ENCODE measurements at places on chromosomes 5 and 9.

GRCh38 chr9:94948567-94949235, 222.2 kb downstream of the AOPEP start:
- no peak for DNase-seq

GRCh38 chr5:115557667-115558387, 13.3 kb upstream of the FEM1C start:
- no peak for DNase-seq

- peak; percentile 84 for DNase-seq
Measured at GRCh38 chr5:17203329-17204132, 13.9 kb upstream of the BASP1 start.

DNA sequence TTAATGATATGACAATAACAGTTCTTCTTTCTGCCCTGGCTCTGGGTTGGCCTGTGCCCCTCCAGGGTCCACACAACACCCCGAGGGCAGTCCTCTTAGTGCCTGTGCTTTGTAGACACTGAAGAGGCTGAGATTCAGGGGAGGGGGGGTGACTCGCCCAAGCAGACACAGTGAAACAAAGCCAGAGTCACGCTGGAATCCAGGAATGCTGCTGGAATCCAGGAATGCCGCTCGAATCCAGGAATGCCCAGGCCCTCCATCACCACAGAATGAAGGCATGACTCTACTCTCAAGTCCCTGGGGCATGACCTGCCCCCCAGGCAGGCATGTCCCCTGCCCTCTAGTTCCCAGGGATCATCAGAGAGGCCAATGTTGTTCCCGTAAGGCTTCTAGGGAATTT, 73.1 kb downstream of the LRSAM1 start:
- DNase-seq, result no peak

DNA sequence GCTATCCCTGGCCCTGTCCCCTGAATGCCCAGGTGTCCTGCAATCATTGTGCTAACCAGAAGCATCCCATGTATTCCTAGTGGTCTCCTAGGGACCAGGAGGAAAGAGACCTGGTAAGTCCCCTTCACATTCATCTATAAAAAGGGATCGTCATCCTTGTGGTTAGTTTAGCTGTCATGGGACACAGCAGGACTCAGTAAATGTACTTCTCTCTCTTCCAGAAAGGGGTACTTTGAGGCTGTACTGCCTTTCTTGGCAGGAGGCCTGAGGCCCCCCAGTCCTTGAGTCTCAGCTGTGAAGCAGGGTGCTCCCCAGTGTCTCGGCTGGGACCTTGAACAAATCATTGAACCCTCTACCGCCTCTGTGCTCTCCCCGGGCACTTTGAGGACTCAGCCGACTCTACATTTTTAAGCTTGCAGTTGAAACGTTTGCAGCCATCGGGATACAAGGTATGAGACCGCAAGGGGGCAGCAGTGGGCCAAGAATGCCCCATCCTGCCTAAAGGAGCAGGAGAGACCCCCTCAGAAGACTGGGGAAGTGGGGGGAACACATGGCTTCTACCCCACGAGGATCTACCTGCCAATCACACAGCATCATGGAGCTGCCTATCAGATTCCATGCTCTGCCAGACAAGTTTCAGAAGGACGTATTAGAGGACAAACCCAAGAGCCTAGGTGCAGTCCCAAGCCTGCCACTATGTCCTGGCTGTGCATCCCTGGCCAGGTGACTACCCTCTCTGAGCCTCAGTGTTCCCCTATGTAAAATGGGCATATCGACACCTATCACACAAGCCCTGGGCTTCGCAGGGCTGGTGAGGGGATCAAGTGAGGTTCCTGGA, 2.4 kb upstream of the PHYKPL start:
- DNase-seq, result peak; percentile 66

Data from NCI-H524 (cell line).